Posterior vena cava (tissue), 2 donors: ENCODE measurements at places on chromosomes 13 and 19. TPM values are rescaled to one million over a fixed set of nuclear protein-coding genes. Genes with fewer than 3 reads are reported as not detected.

DNA sequence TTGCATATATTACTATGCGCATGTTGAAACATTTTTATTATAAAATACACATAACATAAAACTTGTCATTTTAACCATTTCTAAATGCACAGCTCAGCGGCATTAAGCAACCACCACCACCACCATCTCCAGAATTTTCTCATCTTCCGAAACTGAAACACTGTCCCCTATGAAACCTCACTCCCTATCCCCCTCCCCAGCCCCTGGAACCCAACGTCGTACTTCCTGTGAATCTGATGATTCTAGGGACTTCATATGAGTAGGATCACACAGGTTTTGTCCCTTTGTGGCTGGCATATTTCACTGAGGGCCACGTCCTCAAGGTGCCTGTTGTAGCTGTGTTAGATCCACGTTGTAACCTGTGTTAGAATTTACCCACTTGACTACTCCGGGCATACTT lies 716 bp upstream of the MAP2K2 start:
- no peak for DNase-seq

DNA sequence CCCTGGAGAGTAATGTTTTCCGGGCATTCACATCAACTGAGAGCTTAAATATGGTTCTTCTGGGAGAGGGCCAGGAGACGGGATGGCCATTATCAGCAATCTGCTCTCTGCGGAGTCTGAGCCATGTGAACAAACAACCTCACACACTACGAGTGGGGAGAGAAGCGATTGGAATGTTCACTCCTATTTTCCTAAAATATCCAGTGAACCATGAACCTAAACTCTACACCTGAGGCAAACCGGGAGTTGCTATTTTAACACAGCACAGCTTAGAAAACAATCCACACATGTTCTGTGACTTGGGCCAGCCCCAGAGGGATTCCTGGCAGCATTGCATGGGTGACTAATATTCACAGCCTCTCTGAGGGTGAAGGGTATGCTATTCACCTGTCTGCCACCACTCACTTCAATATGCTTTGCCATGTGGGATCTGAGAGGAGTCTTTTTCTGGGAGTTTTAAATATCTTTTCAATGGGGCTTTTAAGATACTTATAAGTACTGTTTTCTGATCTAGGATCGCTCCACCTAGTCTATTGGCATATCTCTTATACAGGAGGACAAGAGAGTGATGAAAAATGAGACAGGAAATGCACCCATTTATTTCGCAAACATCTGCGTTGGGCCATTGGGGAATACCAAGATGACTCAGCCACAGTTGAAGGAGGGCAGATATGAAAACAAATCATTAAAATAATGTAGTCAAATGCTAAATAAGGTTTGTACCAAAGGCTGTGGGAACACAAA lies 72.6 kb upstream of the SERP2 start:
- DNase-seq = no peak

- no peak for DNase-seq
Observed at GRCh38 chr19:49793561-49793840, 19.6 kb downstream of the FUZ start.

CELF5 gene
- total RNA-seq = not detected

DNA sequence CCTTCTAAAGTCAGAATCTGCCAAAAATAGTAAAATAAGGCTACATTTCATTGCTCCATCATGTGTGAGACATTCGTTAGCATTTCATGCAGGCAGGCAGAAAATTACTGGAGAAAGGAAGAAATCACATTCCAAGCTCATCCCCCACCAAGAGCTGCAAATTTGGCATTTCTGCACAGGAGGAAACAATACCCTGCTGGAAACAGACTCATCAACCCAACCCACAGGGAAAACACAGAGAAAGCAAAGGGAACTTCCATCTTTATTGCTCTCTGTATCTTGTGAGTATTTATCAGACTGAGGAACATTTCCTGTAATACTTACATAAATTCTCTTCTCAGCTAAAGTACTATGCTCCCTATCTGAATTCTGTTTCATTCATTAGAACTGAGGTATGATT lies 95.7 kb downstream of the KCTD12 start:
- no peak for DNase-seq

BEST2 gene
- total RNA-seq = not detected

- DNase-seq = no peak
Observed at GRCh38 chr19:4367336-4367723, 24.0 kb downstream of the MPND start.

GRCh38 chr13:62171697-62172096 lies 756.0 kb upstream of the PCDH20 start:
- DNase-seq = no peak

DNA sequence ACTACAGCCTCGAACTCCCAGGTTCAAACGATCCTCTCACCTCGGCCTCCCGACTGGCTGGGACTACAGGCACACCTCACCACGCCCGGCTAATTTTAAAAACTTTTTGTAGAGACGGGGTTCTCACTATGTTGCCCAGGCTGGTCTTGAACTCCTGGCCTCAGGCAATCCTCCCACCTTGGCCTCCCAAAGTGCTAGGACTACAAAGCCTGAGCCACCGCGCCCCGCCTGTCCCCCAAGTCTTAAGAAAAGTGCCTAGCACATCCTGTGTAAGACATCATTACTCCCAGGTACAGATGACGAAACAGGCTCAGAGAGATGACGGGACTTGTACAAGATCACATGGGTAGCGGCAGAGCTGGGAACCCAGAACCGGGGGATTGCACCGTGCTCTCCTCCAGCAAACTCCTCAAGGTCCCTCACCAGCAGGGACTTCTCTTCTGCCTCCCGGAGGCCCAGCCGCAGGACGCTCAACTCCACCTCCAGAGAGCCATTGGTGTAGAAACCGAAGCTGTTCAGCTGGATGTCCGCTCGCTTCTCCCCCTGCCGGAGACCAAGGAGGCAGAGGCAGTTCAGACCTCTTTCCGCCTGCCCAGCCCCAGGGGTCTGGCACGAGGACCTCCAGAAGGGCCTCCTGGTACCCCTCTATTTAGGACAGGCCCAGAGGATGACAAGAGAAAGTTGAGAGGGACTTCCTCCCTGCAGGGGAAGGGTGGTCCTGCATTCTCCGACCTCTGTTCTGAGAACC lies 1.0 kb downstream of the GPR108 start:
- DNase-seq = peak; percentile 94

DNA sequence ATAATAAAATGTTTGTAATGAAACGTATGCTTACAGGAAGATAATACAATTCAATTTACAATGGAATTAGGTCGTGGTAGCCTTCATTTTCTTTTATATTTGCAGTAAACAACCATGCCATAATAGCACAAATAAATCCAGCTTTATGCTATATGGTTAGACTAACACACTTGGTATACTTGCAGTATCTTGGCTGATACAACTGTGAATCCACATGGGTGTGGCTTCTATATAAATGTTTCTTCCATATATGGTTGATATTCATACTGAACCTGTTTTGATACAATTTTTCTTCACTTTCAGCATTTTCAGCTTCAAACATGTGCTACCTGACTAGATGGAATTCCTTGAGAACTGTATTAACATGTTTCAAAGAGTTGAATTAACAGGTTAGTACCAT lies 20.4 kb upstream of the SPRY2 start:
- DNase-seq = no peak

- no peak for DNase-seq
Observed at GRCh38 chr13:113155201-113155600, 3.2 kb upstream of the PROZ start.

GRCh38 chr19:35704218-35704617 lies at the start of gene ZBTB32:
ZBTB32 (plus strand) TSS chr19:35704558; CDS start chr19:35714627, 10,069 bp downstream.
- DNase-seq = no peak

GRCh38 chr19:38538793-38539528 lies 78.8 kb downstream of the MAP4K1 start:
- DNase-seq = peak; percentile 28

- no peak for DNase-seq
Observed at GRCh38 chr19:58450856-58451357, 515 bp upstream of the ZNF324B start.

SULT2B1 gene
- 0.60 TPM for total RNA-seq

GRCh38 chr13:31352467-31352866 lies 152.7 kb downstream of the B3GLCT start:
- DNase-seq = no peak

- no peak for DNase-seq
Observed at GRCh38 chr19:478976-479375, 17.3 kb upstream of the MADCAM1 start.

GRCh38 chr13:102940143-102940542 lies 94.3 kb downstream of the ERCC5 start:
- DNase-seq = no peak

ZNF578 gene
- total RNA-seq = 3.7 TPM

GRCh38 chr19:39749981-39750380 lies 12.2 kb upstream of the CLC start:
- DNase-seq = no peak

- DNase-seq = no peak
Observed at GRCh38 chr19:43622070-43622469, 2.6 kb upstream of the ZNF428 start.

GRCh38 chr19:7238051-7238450 lies 56.2 kb downstream of the INSR start:
- peak; percentile 17 for DNase-seq

DNA sequence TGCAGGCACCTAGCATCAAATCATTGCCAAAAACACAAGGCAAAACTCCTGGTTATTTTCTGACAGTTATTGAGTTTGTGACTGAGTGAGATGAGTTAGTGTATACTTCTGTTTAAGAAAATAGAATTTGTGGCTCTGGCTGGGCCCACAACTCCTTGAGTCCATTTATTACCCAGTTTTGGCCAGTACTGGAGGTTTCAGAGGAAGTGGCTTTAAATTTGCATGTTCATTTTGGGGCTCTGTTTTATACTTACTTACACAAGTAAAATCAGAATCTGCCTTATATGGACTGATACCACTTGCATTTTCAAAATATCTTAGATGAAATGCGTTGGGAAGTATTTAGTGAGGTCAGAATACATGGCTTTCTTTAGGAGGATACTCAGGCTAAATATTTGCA lies 29.0 kb downstream of the TNFSF11 start:
- no peak for DNase-seq

PLIN5 gene
- total RNA-seq = 2.2 TPM

GRK1 gene
- not detected for total RNA-seq

DNA sequence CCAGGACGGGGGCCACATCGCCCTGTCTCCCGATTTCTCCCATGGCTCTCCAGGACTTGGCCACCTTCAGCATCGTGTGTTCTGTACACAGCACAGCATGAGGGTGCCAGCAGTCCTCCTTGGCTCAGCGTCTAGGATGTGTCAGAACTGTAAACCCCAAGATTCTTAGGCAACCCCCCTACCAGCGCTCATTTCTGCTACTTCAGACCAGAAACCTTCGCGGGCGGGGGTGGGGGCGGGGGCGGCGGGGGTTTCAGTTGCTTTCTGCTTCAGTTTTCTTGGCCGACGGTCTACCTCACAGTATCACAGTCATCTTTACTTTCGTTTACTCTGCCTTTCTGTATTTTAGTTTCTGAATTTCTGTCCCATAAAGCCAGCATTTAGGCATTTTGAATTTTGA lies 82.4 kb downstream of the GGACT start:
- DNase-seq = no peak
